ENCODE measurements at places on chromosomes 12 and 14. TPM values are rescaled to one million over a fixed set of nuclear protein-coding genes. Genes with fewer than 3 reads are reported as not detected.

The TAS2R42 gene
- total RNA-seq: not detected

The TEX52 gene
- total RNA-seq: not detected

The RHEBL1 gene
- total RNA-seq: 0.16 TPM

The CDK17 gene
- total RNA-seq: 18.4 TPM

The CIROP gene
- not detected for total RNA-seq

The CCDC175 gene
- not detected for total RNA-seq

The INHBC gene
- total RNA-seq: not detected

The LRRK2 gene
- 0.76 TPM for total RNA-seq

The TMEM132C gene
- not detected for total RNA-seq

The PLEKHH1 gene
- 0.47 TPM for total RNA-seq

The TSPAN19 gene
- total RNA-seq: not detected

The C12orf50 gene
- not detected for total RNA-seq

The BCL11B gene
- total RNA-seq: not detected

The TDRD9 gene
- not detected for total RNA-seq

The BBS10 gene
- 7.6 TPM for total RNA-seq

The GLI1 gene
- total RNA-seq: 0.03 TPM
